COLO829 (cell line): ENCODE measurements at places on chromosomes 2 and 18.

DNA sequence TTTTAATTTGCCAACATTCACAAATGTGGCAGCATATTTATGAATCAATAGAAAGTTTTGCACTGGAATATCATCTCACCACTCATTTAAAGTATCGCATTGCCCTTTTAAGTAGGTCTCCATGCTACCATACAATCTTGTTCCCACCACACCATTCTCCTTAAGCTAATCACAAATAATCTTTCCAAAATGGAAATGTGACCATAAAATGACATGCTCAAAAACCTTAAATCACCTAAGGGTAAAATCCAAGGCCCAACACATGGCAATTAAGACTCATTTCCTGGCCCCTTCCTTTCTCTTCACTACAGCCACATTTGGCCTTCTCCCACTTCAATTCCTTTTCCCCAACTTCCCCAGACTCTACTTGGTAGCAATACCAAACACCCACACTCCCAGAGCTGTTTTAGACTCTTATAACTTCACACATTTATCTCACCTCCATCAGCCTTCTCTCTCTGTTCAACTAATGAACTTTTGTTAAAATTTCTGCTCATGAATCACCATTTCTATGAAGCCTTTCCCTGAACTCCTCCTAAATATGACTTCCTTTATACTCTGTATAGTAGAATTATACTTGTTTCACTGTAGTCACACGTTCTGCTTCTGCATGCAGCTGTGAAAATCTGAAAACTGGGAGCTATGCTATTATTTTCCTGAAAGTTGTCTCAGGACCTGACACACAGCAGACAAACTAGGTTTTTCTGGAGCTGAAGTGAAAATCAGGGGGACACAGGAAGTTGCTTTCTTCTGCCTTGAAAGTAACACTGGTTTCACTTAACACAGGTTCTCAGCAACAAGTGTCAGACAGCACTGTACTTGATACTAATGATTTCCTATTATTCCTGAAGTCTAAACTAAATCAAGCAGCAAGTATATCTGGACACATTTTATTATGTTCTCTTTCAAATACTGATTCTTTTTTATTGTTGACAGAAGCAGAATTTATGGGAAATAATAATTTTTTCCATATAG is 303.9 kb downstream of the ZEB2 start:
- no peak for DNase-seq

DNA sequence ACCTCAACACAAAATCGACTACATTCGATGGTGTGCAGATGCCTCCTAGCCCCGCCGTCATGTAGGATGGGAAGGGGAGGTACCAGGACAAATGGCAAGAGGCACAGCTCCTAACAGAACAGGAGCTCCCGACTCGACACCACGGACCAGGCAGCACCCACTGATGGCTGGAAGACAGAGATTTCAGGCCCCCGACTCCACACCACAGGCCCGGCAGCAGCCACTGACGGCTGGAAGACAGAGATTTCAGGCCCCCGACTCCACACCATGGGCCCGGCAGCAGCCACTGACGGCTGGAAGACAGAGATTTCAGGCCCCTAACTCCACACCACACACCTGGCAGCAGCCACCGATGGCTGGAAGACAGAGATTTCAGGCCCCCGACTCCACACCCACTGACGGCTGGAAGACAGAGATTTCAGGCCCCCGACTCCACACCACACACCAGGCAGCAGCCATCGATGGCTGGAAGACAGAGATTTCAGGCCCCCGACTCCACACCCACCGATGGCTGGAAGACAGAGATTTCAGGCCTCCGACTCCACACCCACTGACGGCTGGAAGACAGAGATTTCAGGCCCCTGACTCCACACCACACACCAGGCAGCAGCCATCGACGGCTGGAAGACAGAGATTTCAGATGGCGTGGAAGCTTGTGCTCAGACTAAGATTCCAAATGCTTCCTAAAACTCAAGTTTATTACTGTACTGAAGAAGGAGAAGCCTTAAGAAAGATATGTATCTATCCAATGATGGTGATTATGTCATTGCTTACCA is 135.5 kb downstream of the EIPR1 start:
- DNase-seq = no peak

GRCh38 chr2:101038455-101039255 is 36.6 kb downstream of the RPL31 start:
- DNase-seq = peak; percentile 27

DNA sequence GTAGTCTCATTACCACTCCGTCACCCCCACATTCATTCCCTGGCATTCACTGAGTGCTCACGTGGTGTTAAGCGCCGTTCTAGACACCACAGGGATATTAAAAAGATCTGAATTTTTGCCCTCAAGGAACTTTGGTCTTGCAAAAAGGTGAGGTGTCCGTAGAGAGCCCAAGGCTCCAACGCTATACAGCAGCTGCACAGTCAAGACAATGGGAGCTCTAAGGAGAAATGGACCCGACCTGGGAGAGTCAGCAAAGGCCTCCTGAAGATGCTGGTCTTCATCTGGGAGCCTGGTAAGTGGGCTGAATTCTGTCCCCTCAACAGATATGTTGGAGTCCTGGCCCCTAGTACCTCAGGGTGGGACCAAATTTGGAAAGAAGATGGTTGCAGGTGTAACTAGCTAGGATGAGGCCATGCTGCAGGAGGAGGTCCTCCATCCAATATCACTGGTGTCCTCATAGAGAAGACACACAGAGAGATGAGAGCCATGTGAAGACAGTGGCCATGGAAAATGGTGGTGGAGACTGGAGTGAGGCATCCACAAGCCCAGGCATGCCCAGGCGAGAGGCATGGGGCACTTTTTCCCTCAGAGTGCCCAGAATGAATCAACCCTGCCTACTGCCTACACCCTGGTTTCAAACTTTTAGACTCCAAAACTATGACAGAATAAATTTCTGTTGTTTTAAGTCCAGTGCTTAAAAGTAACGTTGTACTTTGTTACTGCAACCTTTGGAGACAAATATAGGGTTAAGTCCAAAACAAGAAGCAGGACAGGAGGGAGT is 247.3 kb downstream of the TTC32 start:
- DNase-seq = no peak

GRCh38 chr2:164797627-164798026 is 44.0 kb downstream of the COBLL1 start:
- DNase-seq = no peak

DNA sequence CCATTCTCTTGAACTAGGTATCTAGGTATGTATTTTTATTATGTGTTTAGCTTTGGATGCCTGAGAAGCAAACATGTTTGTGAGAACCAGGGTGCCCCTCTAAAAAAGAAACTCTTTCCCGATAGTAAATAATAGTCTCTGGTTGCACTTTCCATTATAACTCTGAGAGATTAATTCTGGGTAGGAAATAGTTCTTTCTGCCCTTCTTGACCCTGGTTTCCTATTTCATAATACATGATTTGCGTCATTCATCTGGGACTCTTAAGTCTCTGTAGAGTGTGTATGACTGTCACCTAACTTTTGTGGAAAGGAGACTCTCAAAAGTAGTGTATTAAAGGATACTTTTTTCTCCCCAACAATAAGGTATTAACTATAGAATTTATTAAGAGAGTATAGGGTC is 31.5 kb downstream of the ACSL3 start:
- no peak for DNase-seq

DNA sequence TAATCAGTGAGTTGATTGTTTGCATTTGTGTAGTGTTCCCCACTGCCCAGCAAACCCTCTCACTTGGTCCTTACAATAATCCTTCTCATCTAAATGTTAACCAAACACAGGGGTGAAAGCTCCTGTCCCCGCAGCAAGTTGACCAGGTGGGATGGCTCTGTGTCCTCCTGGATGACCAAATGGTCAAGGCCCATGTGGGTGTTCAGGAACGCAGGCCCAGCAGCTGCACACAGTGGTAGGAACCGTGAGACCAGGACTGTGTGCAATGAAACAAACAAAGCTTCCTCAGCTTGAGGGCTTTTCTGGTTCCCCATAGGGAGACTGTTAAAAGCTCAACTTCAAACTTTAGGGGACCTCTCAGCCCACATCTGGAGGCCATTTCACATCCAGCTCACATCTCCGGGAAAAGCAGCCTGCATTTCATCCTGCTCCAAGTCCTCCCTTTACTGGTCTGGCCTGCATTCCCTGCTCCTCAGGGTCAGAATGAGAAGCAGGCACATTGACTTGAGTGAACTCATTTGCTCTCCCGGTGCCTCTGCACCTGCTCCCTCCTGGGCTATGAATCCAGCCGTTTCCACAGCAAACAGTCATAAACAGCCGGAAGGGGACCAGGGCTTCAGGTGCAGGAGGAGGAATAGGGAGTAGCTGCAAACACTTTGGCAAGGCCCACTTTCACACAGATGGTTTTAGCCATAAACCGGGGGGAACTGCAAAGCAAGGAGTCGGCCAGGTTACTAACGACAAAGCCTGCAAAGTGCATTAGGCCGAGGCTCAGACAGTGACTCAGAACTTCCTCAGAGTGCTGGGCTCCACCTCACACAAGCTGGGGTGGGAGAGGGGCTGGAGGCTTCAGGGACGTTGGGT is 144.7 kb downstream of the CAPN13 start:
- no peak for DNase-seq

DNA sequence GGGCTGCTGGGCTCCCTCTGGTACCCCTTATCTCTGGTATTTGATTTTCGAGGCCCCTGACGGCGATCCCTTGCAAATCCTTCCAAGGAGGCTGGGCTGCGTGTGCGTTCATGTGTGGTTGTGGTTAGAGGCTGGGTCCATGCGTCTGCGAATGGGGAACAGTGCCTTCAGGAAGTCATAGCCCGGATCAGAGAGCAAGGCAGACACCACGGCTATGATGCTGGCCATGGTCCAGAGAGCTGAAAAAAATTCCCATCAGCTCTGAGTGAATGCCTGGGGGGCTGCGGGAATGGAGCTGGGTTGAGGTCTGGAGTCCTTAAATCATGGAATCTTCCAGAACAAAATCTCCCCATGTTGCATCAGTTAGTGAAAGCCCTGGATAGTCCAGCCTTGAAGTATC is 145.5 kb downstream of the ACKR3 start:
- no peak for DNase-seq

DNA sequence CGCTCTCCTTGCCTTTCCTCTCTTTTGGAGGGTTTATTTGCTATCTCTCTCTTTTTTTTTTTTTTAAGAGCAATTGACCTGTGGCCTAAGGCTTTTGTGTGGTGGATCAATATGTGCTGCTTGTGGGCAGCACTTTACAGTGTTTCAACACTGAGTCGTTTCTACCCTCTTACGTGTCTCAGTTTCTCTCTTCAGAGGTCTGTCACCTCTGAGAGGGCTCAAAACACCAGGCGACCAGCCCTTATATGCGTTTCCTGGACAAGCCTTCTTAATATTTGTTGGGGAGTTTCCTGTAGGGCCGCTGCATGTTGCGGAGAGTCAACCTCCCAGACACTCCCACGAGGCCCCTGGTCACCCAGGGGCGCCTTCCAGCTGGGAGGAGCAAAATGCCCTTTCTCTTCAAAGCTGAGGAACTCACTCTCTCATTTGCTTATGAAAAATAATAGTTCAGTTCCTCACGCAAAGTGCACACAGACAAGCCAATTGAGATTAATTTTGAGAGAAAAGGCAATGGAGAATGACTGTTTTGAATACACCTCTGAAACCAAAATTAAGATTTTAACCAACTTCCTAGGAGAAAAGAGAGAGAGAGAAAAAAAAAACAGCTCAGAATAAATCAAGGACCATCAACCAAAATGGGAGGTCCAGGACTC is 96.3 kb upstream of the B3GNT2 start:
- no peak for DNase-seq

- no peak for DNase-seq
Observed at GRCh38 chr2:11984316-11985158, 238.1 kb downstream of the LPIN1 start.

GRCh38 chr2:189552334-189552990 is 28.1 kb downstream of the SLC40A1 start:
- no peak for DNase-seq

DNA sequence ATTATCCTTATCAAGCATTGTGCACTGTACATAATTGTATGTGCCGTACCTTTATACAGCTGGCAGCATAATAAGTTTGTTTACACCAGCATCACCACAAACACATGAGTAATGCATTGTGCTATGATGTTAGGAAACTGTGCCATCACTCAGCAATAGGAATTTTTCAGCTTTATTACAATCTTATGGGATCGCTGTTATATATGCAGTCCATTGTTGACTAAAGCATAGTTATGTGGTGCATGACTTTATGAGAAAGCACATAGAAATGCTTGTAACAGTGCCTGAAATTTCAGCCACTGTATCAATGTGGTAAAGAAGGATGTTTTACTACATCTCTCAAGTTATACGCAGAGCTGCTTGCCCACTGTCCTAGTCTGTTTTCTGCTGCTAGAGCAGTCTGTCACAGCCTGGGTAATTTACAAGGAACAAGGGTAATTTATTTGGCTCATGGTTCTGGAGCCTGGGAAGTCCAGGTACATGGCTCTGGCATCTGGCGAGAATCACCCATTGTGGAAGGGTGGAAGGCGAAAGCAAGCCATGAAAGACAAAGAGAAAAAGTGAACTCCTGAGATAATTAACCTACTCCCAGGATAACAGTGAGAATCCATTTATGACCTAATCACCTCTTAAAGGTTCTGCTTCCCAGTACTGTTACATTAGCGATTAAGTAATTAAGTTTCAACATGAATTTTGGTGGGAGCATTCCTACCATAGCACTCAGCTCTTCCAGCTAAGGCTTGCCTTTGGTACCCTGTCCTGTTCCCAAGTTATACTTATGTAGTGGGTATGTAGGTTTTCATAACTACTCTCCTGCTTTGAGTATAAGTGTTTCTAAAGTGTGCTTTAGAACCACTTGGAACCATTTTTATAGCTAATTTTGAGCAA is 4.6 kb downstream of the MAP3K20 start:
- DNase-seq = no peak

GRCh38 chr2:235670974-235671787 is 177.3 kb downstream of the AGAP1 start:
- no peak for DNase-seq

DNA sequence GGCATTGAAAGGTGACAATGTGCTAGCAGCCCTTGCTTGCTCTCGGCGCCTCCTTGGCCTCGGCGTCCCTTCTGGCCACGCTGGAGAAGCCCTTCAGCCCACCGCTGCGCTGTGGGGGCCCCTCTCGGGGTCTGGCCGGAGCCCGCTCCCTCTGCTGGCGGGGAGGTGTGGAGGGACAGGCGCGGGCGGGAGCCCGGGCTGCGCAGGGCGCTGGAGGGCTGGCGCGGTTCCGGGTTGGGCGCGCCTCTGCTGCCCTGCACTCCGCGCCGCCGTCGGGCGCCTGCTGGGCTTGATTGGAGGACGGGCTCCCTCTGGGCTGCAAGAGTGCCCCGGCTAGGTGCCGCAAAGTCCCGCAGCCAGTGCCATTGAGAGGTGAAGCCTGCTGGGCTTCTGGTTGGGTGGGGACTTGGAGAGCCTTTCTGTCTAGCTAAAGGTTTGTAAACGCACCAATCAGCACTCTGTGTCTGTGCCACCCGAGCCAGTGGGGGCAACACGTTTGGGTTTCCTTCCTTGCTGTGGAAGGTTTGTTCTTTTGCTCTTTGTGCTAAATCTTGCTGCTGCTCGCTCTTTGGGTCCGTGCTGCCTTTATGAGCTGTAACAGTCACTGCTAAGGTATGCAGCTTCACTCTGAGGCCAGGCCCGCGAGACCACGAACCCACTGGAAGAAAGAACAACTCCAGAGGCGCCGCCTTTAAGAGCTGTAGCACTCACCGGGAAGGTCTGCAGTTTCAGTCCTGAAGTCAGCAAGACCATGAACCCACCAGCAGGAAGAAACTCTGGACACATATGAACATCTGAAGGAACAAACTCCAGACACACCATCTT is 14.8 kb upstream of the IMP4 start:
- no peak for DNase-seq
